ENCODE measurements at places on chromosomes 2 and 18.

GRCh38 chr2:228845162-228845925 lies 425.7 kb downstream of the PID1 start:
- no peak for DNase-seq

- DNase-seq: no peak
These were observed 12.0 kb upstream of the MGAT5 start for GRCh38 chr2:134241911-134242310.

DNA sequence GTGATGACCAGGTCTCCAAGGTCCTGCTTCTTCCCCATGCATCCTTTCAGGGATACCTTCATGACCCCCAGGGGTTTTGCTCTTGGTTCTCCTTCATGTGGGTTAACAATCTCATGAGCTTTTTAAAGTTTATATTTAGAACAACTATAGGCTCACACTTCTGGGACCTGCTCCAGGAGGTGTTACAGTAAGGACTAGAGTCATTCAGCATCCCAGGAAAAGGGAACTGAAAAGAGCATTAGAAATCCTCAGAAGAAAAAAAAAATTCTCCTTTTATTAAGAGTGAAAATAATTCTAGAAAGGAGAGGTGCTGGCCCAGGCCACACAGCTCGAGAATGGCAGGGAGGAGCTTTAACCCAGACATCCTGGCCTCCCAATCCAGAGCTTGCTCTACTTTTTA lies 66.5 kb downstream of the SETBP1 start:
- DNase-seq: no peak

- no peak for DNase-seq
These were observed 68.6 kb downstream of the COL6A3 start for GRCh38 chr2:237345411-237345810.

DNA sequence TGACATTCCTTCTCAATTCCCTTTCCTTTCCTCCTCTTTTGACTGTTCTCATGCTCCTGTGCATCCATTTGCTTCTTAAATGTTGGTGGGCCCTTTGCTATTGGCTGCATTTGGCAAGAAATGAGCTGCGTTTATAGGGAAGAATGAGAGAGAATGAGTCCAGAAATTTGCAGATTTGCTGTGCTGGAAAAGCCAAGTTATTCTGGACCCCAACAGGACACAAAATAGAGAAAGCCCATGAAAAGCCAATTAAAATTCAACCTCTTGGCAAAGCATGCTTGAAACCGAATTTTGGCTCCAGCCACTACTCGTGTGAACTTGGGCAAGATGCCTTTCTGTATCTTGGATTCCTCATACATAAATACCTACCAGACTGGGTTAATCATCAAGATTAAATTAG lies 1.3 kb upstream of the SCLY start:
- DNase-seq: no peak

DNA sequence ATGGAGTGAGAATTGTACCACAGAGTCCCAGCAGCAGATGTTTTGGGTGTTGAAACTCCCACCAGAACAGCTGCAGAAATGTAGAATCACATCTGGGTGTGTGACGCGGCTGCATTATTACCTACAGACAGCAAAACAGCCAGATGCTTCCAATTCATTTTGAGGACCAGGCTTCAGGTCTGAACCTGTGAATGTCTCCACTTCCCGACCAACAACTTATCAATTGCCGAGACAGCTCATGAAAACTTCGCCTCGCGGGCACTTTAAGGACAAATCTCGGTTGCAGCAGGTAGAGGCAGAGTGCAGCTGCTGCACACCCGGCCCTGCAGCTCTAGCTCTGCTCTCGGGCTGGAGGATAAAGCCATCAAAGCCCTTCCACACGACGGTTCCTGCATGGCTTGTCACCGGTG lies 202.0 kb downstream of the HRH4 start:
- no peak for DNase-seq

Data from effector memory CD4-positive, alpha-beta T cell (primary cell).